ENCODE measurements at places on chromosomes 4 and X. TPM values are rescaled to one million over a fixed set of nuclear protein-coding genes. Genes with fewer than 3 reads are reported as not detected.

DNA sequence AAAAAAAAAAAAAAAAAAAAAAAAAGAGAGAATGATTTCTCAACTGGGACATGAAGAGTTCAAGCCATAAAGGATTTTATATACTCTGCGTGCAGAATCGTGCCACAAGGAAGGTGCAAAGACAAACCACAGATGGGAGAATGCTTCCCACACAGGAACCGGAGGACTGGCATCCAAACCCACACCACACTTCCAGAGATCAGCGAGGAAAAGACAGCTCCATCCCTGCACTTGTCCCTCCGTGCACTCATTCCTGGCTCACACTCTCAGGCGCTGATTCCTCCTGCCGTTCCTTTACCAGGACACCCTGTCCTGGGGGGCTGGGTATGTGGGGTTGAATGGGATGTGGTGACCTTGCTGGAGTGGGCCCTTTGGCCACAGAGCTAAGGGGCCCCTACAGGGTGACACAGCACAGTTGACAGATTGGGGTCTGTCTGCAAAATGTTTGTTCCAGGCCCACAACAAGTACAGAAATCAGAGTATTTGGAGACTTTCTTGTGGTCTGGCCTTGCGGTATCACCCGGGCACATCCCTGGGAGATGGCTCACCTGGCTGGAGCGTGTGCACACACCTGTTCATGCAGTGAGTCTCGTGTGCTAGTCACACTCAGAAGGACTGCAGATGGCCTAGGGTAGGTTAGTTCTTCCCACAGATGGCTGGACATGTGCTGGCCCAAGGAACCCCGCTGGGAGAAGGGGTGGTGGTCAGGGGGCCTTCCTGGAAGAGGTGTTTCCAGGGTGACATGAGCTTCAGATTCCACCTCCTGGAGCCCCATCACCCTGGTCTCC lies 55.4 kb upstream of the GPR78 start:
- DNase-seq: no peak
- H3K27ac ChIP-seq: no peak overlapping the region
- H3K36me3 ChIP-seq: no peaks in the 10 kb centered on the region
- H3K4me1 ChIP-seq: no peaks in the 10 kb centered on the region

DNA sequence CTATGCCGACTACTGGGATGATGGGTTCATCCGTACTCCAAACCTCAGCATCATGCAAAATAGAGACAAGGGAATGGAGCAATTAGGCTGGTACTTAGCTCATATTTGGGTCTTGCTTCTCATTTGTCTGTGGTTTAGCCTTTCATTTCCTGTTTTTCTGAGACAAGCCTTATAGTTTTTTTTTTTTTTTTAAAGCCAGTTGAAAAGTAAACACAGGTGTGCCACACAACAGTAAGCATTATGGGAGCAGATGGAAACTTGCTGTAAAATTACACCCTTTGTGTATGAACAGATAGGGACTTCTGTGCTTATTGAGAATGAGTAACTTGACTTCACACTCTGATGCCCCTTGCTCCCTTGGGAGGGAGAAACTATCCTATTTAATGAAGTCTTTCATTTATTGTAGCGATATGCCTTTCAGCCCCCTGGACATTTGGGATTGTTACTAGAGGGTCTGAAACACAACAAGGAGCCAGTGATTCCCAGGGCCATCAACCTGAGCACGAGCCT lies 13.7 kb downstream of the RASSF6 start:
- DNase-seq: no peak
- no peaks in the 10 kb centered on the region for H3K36me3 ChIP-seq
- H3K27me3 ChIP-seq: peaks cover 2% of the 10 kb centered on the region
- H3K27ac ChIP-seq: no peak overlapping the region
- H3K4me1 ChIP-seq: no peaks in the 10 kb centered on the region

DNA sequence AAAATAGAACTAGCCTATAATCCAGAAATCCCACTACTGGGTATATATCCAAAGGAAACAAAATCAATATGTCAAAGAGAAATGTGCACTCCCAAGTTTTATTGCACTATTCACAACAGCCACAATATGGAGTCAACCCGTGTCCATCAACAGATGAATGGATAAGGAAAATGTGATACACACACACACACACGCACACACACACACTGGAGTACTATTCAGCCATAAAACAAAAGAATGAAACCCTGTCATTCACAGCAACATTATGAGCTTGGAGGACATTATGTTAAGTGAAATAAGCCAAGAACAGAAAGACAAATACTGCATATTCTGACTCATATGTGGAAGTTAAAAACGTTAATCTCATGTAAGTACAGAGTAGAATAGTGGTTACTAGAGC lies 5.8 kb upstream of the FHL1 start:
- no peaks in the 10 kb centered on the region for H3K36me3 ChIP-seq
- no peak overlapping the region for H3K4me3 ChIP-seq
- H3K27ac ChIP-seq: no peak overlapping the region

GRCh38 chr4:174056959-174057358 lies 226.5 kb downstream of the FBXO8 start:
- DNase-seq: no peak
- H3K4me3 ChIP-seq: no peak overlapping the region
- H3K4me1 ChIP-seq: no peaks in the 10 kb centered on the region

Gene NPY2R
- not detected for total RNA-seq

- no peaks in the 10 kb centered on the region for H3K27me3 ChIP-seq
- no peak for DNase-seq
- no peaks in the 10 kb centered on the region for H3K4me1 ChIP-seq
- H3K27ac ChIP-seq: no peak overlapping the region
Observed at GRCh38 chr4:168150420-168151050, 58.2 kb downstream of the ANXA10 start.

GRCh38 chr4:112199041-112199440 lies 32.5 kb upstream of the AP1AR start:
- no peaks in the 10 kb centered on the region for H3K4me1 ChIP-seq
- DNase-seq: no peak
- H3K4me3 ChIP-seq: no peak overlapping the region
- no peaks in the 10 kb centered on the region for H3K27me3 ChIP-seq

Gene ZFP92
- 0.55 TPM for total RNA-seq

DNA sequence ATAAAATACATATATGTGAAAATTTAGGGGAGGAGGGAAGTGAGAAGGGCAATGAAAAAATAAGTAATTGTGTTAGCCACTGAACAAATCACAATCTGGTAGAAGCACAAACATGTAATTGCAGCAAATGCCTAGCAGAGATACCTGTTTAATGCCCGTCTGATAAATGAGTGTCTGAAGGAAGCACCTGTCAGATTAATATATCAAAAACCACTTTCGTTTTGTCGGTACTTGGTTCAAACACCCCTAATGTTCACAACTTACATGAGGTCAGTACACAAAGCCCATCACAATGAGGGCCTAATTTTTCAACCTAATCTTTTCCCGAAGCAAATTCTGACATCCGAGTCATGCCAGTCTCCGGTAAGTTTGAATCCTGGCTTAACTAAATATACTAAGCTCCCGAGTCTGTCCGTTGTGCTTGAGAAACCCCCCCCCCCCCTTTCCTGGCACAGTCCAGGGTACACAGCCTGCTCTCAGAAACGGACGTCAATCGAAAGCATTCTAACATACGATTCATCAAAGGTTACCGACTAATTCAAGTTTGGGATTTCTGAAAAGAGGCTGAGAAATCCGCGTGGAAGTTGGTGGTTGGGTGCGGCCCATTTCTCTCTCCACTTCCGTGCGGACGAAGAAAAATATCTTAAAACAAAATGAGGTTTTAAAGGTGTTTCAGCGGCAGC lies 758 bp downstream of the SDAD1 start:
- no peaks in the 10 kb centered on the region for H3K27me3 ChIP-seq
- H3K4me1 ChIP-seq: peaks cover 19% of the 10 kb centered on the region
- H3K36me3 ChIP-seq: no peaks in the 10 kb centered on the region
- H3K27ac ChIP-seq: peak overlapping the region; percentile 90
- DNase-seq: no peak
- peak overlapping the region; percentile 72 for H3K4me3 ChIP-seq

DNA sequence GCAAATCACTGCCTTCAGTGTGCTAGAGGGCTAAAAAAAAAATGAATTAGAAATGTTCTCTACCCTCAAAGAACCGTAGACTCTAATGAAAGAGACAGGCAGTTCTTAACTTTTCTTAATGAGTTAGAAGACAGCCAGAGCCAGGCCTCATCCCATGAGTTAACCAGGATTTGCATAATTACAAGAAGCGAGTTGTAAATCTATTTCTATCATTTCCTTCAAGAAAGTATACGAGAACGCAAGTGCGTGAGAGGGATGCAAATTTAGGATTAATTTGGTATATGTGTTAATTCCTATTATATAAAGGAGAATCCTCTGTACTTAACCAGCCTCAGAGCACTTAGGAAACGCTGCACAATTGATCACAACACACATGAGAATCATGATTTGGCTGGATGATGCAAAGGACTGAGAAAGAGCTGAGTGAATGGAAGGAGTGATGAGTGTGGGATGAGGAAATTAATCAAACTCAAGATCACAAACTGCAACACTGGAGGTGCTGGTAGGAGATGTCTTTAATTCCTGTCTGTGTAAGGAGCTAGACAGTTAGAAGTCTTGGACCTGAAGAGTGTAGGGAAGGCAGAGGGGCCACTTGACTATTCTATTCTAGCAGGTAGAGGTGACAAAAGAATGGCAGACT lies 157.2 kb downstream of the ATP10D start:
- DNase-seq: no peak
- no peaks in the 10 kb centered on the region for H3K27me3 ChIP-seq
- H3K36me3 ChIP-seq: no peaks in the 10 kb centered on the region
- no peak overlapping the region for H3K4me3 ChIP-seq

- DNase-seq: no peak
- no peak overlapping the region for H3K27ac ChIP-seq
- H3K4me1 ChIP-seq: no peaks in the 10 kb centered on the region
- no peaks in the 10 kb centered on the region for H3K27me3 ChIP-seq
Observed at GRCh38 chr4:147530723-147531122, 49.8 kb downstream of the EDNRA start.

DNA sequence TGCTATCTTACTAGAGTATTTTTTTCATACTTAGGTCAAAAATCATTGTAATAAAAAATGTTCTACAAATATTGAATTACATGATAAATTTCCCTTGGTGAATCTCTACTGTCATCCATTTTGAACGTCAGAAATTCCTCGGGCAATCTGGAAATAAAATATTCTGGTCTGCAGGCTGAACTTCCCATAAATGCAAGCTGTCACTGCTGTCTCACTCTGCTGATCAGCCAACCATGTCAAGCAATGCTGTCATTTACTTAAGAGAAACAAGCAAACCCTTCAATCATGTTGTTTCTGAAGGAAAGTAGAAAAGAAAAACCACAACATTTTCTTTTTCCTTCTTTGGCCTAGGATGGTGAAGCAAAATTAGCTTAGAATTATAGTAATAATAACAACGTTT lies 514.2 kb upstream of the GALNT7 start:
- DNase-seq: no peak
- H3K4me3 ChIP-seq: no peak overlapping the region
- H3K27me3 ChIP-seq: no peaks in the 10 kb centered on the region

Gene P2RY4
- total RNA-seq: not detected

Gene PCYT1B
- 0.07 TPM for total RNA-seq

DNA sequence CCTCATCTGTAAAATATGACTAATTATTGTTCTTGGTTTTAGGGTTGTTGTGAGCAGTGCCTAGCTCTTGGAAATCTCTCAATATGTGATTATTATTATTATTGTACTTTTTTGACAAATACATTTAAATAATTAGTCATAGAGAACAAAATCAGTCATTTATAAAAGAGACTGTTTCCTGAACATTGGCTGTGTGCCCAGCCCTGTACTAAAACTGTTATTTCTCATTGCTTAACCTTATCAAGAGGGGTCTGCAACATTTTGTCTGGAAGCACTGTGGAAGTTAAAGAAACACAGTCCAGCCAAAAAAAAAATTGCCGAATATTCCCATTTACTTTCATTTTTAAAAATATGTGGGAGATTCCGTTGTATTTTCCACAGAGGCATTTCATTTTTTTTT lies 989.2 kb upstream of the SLIT2 start:
- no peaks in the 10 kb centered on the region for H3K27me3 ChIP-seq
- H3K36me3 ChIP-seq: no peaks in the 10 kb centered on the region
- no peak overlapping the region for H3K27ac ChIP-seq
- no peaks in the 10 kb centered on the region for H3K4me1 ChIP-seq

DNA sequence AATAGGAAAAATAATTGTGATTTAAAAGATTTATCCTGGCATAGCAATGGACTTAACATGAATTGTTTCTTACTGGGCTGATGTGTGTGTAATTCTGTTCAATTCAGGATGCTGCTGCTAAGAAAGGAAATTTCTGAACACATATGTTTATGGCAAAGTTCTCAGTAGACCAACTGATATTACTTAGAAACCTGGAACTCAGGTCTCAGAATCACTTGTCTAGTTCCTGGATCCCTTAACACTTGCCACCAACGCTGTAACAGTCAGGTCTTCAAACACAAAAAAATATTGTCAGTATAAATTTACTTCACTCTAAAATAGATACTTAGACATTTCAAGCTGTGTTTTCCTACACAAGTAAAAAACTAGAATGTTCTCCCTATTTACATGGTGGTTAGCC lies 5.5 kb downstream of the CASP3 start:
- H3K4me1 ChIP-seq: peaks cover 56% of the 10 kb centered on the region
- H3K27me3 ChIP-seq: no peaks in the 10 kb centered on the region
- H3K4me3 ChIP-seq: no peak overlapping the region
- no peak for DNase-seq
- no peaks in the 10 kb centered on the region for H3K36me3 ChIP-seq

DNA sequence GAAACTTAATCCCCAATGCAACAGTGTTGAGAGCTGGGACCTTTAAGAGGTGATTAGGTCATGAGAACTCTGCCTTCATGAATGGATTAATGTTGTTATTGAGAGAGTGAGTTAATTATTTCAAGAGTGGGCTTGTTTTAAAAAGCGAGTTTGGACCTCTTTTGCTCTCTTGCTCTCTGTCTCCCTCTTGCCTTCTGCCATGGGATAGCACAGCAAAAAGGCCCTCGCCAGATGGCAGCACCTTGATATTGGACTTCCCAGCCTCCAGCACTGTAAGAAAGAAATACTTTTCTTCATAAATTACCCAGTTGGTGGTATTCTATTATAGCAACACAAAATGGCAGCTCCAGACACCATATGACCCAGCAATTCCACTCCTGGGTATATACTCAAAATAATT lies 7.0 kb upstream of the ATP6AP2 start:
- no peak for DNase-seq
- H3K4me3 ChIP-seq: no peak overlapping the region
- no peaks in the 10 kb centered on the region for H3K4me1 ChIP-seq
- no peak overlapping the region for H3K27ac ChIP-seq
- H3K36me3 ChIP-seq: no peaks in the 10 kb centered on the region

DNA sequence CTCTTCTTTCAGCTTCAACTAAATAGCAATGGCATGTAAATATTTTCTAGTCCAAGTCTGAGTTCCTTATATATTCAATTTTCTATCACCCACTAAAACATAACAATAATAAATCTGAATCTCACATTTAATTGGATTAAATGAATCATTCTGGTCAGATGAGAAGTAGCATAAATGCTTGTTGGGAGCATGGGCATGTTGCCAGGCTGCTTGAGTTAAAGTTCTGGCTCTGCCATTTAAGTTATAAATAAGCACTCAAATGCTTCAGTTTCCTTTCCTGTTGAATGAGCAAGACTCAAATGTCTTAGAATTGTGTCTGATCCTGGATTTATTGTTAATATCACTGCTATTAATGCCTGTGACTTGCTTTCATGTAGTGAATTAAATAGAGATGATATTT lies 496.3 kb downstream of the STPG2 start:
- no peaks in the 10 kb centered on the region for H3K27me3 ChIP-seq
- H3K4me1 ChIP-seq: peaks cover 6% of the 10 kb centered on the region
- H3K4me3 ChIP-seq: no peak overlapping the region
- H3K36me3 ChIP-seq: no peaks in the 10 kb centered on the region
- DNase-seq: no peak

Gene FAM47A
- total RNA-seq: not detected

- no peak overlapping the region for H3K27ac ChIP-seq
- H3K4me1 ChIP-seq: peaks cover 15% of the 10 kb centered on the region
- DNase-seq: no peak
- H3K27me3 ChIP-seq: no peaks in the 10 kb centered on the region
- peaks cover 68% of the 10 kb centered on the region for H3K36me3 ChIP-seq
- no peak overlapping the region for H3K4me3 ChIP-seq
Observed at GRCh38 chr4:154545689-154546088, 4.5 kb downstream of the PLRG1 start.
